Astrocyte (in vitro differentiated cells and primary cell): ENCODE measurements at places on chromosomes 5 and 9. TPM values are rescaled to one million over a fixed set of nuclear protein-coding genes. Genes with fewer than 3 reads are reported as not detected.

SARDH gene
- 2.8 and 3.7 TPM in 2 replicates for total RNA-seq

GRCh38 chr9:108188976-108189375 lies 666.8 kb downstream of the ACTL7B start:
- DNase-seq = no peak
- peaks cover 10% of the 10 kb centered on the region for H3K4me1 ChIP-seq
- H3K4me3 ChIP-seq = no peak overlapping the region
- H3K36me3 ChIP-seq = no peaks in the 10 kb centered on the region

- peaks cover 70% of the 10 kb centered on the region for H3K4me1 ChIP-seq
- H3K27me3 ChIP-seq = no peaks in the 10 kb centered on the region
- peak overlapping the region; percentile 96 for H3K27ac ChIP-seq
- no peak overlapping the region for H3K4me3 ChIP-seq
- H3K36me3 ChIP-seq = no peaks in the 10 kb centered on the region
These were observed 76.1 kb upstream of the SAP30L start for GRCh38 chr5:154369682-154370081.

ANGPTL2 gene
- 17.5 and 21.3 TPM in 2 replicates for total RNA-seq

GRCh38 chr5:112684121-112684520 lies 53.6 kb upstream of the APC start:
- H3K27me3 ChIP-seq = no peaks in the 10 kb centered on the region
- H3K27ac ChIP-seq = peak overlapping the region; percentile 2
- no peak for DNase-seq
- H3K4me3 ChIP-seq = no peak overlapping the region

GRCh38 chr5:151643388-151643787 lies 43.3 kb downstream of the SPARC start:
- H3K36me3 ChIP-seq = no peaks in the 10 kb centered on the region
- no peaks in the 10 kb centered on the region for H3K4me1 ChIP-seq
- no peak overlapping the region for H3K4me3 ChIP-seq
- no peaks in the 10 kb centered on the region for H3K27me3 ChIP-seq
- DNase-seq = no peak

DNA sequence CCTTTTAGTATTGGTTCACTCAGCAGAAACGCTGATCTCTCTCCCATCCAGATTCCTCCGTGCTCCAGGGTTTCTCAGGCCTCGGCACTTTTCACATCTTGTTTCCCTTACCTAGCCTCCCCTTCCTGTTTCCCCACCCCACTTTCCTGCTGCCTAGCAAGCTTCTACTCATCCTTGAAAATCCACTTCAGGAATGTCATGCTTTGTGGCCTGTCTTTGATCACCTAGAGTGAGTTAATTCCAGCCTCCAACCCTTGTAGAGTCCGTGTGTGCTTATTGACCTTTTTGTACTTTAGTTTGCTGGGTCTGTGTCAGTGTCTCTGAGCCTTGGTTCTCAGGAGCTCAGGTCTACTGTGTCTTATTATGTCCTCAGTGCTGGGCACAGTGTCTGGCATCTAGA lies 116.6 kb downstream of the AOPEP start:
- no peak for DNase-seq
- no peak overlapping the region for H3K27ac ChIP-seq
- H3K27me3 ChIP-seq = no peaks in the 10 kb centered on the region
- no peaks in the 10 kb centered on the region for H3K36me3 ChIP-seq

CDC25C gene
- 1.6 and 1.7 TPM in 2 replicates for total RNA-seq

GAS1 gene
- 4.3 and 5.1 TPM in 2 replicates for total RNA-seq

GRCh38 chr9:31119890-31120454 lies 1264.5 kb upstream of the ACO1 start:
- no peak overlapping the region for H3K4me3 ChIP-seq
- H3K27me3 ChIP-seq = no peaks in the 10 kb centered on the region
- no peaks in the 10 kb centered on the region for H3K36me3 ChIP-seq
- no peak overlapping the region for H3K27ac ChIP-seq
- peak; percentile 11 for DNase-seq
